Muscle of back (tissue), 13 donors: ENCODE measurements at places on chromosomes 3 and 15. TPM values are rescaled to one million over a fixed set of nuclear protein-coding genes. Genes with fewer than 3 reads are reported as not detected.
A peak's percentile ranks its signal among the peaks of the same experiment; 100 is the strongest.

Gene QTRT2
- 15.6 TPM for polyA plus RNA-seq

DNA sequence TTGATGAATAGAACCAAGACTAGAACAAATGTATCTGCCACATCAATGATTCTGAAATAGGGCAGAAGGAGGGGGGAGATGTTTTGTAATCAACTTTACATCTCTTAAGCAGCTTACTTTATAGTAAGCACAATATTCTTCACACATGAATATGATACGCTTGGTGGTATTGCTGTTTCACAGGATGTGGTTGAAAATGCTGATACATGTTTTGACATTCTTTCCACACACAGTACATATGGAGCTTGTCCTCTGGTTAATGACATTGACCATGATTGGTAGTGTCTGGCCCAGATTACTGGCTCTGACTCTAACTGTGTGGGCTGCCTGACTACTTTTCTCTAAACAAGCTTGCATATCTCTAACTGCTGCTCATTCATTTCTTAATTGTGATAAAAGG is 168.9 kb downstream of the KLHL25 start:
- DNase-seq = no peak

Gene NOX5
- polyA plus RNA-seq = 0.19 TPM

GRCh38 chr15:98451236-98451635 is 197.1 kb upstream of the IGF1R start:
- no peak for DNase-seq

Gene ABHD5
- polyA plus RNA-seq = 14.1 TPM

DNA sequence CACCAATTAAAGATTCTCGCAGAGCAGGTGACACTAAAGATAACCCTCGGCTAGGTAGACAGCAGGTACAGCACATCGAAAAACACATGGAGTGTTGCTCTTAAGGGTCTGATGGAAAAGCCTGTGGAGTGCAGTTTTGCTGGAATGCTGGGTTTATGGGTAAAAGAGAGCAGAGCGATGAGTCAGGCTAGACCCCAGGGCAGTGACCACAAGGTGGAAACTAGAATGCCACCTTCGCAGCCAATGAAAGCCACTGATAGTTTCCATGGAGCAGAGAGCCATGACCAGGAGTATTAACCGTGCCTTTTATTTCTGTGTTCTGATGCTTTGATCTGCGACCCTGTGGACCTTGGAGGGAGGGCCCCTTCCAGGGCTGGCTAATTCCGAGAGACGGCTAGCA is 149.8 kb downstream of the GABRB3 start:
- no peak for DNase-seq

DNA sequence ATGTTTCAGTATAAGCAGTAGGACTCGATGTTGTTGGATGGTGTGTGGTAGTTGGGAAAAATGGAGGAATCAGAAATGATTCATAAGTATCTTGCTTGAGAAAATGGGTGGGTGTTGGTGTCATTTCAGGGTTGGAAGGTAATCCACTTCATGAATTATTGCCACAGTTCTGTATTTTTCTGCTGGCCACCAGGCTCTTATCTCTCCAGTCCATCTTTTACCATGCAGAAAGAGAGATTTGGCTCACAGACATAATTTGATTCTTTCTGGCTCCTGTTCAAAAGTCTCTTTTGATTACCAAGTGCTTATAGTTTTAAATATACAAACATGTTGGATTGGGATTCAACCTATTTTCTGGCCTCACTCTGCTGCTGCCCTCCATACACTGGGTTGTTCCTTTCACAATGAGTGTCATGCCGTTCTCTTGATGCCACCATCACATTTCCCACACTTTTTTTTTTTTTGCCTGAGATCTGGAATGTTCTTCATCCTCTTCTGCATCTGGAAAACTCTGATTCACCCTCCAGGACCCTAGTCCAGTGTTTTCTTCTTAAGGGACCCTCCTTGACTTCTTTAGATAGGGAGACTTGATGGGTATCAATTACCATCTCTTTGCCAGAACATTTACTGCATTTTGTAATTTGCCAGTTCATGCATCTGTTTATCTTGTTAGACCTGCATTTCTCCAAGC is 69.4 kb upstream of the GAP43 start:
- DNase-seq = no peak

DNA sequence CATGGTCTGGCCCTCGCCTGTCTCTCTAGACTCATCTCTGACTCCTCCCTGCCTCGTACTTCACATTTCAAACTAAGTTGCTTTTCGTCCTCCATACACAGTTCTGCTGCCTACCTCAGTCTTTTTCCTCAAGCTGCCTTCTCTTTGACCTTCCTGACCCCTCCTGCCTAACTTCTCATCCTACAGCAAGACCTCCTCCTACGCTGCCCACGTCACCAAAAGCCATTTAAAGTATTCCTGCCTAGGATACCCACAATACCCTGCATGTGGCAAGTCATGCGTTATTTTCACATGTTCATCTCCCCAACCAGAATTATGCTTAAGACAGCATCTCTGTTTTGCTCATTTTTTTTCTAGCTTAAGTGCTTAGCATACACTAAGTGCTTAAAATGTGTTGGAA is 56.7 kb downstream of the LHFPL4 start:
- no peak for DNase-seq

GRCh38 chr3:112411425-112411824 is 78.5 kb downstream of the CD200 start:
- DNase-seq = no peak

Gene IFRD2
- polyA plus RNA-seq = 51.7 TPM

GRCh38 chr15:99628374-99629001 is 62.7 kb downstream of the MEF2A start:
- no peak for DNase-seq

DNA sequence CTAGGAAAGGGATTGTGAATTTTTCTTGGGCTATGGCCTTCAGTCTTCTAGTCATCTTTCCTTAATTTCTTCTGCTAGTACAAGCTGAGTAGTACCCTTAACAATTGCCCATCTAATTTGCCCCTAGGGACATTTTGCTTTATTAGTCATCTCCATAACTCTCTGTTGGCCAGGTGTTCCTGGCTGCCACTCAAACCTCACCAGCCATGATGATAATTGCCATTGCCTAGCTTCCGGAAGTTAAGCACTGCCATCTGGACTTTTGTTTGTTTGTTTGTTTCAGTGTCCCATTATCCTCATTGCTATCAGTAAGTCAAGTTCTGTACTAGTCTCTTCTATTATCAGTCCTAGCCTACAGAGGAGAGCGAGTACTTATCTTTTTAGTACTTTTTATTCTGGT is 36.6 kb upstream of the UBL7 start:
- DNase-seq = no peak

DNA sequence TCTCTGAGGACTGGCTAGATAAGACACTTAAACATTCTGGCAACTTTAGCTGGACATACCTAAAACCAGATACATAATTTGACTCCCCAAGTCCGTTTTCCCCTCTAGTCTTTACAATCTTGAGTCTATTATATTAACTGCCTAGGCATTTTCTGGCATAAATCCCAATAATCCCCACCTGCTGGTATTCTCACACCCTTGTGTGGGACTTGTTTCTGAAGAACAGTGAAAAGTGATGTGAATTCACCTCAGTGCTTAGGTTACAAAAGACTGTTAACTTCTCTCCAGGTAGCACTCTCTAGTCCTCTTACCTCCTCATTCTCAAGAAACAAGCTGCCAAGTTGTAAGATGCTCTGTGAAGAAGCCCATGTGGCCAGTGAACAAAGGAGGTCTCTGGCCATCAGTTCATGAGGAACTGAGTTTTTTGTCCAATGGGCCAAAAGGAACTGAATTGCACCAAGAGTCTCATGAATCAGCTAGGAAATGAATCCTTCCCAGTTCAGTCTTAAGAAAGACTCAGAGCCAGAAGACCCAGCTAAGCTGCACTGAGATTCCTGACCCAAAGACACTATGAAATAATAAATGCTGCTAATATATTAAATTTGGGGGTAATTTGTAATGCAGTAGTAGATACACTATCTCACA is 4.1 kb downstream of the OSBPL11 start:
- no peak for DNase-seq

Gene LOXL1
- 26.3 TPM for polyA plus RNA-seq

Gene HRH1
- polyA plus RNA-seq = 5.2 TPM

- DNase-seq = no peak
Measured at GRCh38 chr15:56168394-56168793, 75.3 kb downstream of the RFX7 start.

Gene SLC24A5
- polyA plus RNA-seq = not detected

GRCh38 chr3:193775421-193776077 is 182.5 kb downstream of the OPA1 start:
- DNase-seq = no peak

GRCh38 chr3:46102780-46103130 is 75.5 kb upstream of the XCR1 start:
- DNase-seq = no peak

DNA sequence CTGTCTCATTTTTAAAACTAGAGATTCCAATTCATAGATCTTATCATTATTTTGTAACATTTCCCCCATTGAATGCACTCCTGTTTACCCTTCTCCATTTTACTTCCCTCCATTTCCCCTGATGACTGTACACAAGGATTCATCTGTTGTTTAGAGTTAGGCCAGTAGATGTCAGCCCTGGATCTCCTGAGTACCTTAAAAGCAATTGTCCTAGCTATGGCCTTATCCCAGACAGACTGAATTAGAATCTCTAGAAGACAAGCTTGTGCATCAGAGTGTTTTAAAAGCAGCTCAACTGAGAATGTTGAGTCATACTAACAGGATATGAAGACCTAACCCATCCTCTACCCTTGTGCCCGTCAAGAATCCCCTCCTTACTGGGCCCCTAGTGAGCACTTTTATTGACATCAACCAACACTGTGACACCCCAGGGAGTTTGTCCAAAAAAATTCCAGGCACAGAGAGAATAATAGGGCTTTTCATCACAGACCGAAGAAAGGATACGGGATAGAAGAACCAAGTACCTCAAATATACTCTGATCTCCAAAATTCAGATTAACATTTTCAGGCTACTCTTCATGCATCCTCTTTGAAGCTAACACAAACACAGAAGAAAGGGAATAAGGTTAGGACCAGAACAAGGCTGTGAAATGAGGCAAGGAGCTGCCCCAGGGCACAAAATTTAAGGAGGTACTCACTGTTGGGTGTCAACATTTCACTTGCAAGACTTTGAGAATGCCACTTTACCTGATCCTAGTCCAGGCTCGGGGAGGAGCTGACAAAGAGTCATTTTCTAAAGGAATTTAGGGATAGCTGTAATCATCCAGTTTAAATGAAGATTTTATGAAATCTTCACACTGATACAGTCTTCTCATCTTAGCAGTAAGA is 17.1 kb downstream of the ZBED2 start:
- peak; percentile 54 for DNase-seq

Gene CISH
- polyA plus RNA-seq = 9.8 TPM

GRCh38 chr15:66713843-66714508 is 11.9 kb downstream of the SMAD6 start:
- no peak for DNase-seq

DNA sequence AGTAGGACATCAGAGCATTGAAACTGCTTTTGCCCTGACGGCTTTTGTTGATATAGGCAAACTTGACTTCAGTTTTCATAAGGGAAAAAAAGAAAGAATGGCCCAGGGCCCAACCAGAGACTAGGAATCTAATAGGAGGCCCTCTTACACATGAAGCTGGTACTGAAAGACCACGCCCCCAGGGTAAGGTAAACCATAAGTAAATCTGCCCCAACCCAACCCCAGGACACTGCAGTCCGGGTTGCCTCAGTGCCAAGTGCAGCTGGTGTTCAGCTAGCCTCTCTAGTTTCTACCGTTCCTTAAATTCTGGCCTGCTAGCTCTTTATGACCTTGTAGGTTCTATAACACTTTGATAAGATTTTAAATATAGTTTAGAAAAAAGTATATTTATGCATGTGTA is 136.7 kb downstream of the AQP9 start:
- DNase-seq = no peak

GRCh38 chr3:11362600-11362999 is 90.4 kb downstream of the ATG7 start:
- peak; percentile 62 for DNase-seq

- DNase-seq = no peak
Measured at GRCh38 chr3:42527368-42527917, 25.0 kb downstream of the VIPR1 start.

DNA sequence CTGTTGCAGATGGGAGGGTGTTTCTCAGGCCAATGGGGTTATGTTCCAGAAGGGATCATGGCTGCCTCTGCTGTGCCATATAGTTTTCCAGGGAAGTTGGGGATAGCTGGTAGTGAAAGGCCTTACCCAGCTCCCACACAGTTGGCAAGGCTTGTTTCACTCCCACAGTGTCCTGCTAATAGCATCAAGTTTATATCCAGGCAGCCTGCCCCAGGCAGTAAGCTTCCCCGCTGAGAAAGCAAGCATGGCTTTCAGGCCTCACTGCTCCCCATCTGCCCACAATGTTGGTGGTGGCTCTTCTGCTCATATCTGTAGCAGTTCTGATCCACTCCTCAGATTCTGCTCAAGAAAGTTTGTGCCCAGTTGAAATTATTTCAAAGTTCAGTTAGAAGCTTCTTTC is 50.9 kb upstream of the DCBLD2 start:
- no peak for DNase-seq

Gene STX19
- polyA plus RNA-seq = 2.0 TPM

- peak; percentile 91 for DNase-seq
Measured at GRCh38 chr15:65421360-65422215, 1.2 kb downstream of the IGDCC4 start.

Gene PEX5L
- polyA plus RNA-seq = 0.16 TPM

Gene SI
- polyA plus RNA-seq = 0.22 TPM

GRCh38 chr15:35142578-35142977 is 57.5 kb upstream of the NANOGP8 start:
- no peak for DNase-seq

Gene GOLGA8G
- polyA plus RNA-seq = not detected

Gene MYZAP
- 3.9 TPM for polyA plus RNA-seq

GRCh38 chr15:70398694-70399093 is 301.0 kb upstream of the TLE3 start:
- no peak for DNase-seq

DNA sequence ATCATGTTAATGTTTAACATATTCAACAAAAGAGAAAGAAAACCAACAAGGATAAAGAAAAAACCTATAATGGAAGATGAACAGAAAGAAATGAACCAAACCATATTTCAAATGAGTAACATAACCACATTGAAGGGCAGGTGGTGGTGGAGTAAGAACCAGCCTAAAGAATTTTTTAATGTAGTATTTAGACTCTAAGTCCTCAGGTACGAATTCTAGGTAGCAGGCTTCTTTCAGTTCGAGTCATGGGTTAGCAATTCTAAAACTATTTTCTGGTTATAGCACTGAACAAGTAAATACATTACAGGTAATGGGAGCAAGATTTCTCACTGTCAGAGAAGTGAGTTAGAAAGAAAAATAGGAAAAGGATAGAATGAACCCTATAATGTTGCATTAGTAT is 24.4 kb downstream of the DCBLD2 start:
- DNase-seq = no peak

DNA sequence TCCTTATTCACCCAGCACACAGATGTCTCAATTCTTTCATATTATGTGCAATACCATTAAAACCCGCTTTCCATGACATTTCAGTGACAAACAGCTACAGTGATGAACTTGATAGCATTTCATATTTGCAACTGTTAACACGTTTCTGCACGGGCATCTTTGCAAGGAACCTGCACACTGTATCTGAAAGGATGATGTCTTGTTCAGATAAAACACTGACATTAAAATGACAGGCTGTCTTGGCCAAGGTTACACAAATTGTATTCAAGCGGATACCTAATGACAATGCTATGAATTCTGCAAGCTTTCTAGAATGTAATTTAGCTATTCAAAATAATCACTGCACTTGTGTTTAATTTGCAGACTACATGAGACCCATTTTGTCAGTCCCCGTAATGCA is 529.2 kb downstream of the FOXP1 start:
- DNase-seq = no peak
